ENCODE measurements at places on chromosomes 6 and 20.

DNA sequence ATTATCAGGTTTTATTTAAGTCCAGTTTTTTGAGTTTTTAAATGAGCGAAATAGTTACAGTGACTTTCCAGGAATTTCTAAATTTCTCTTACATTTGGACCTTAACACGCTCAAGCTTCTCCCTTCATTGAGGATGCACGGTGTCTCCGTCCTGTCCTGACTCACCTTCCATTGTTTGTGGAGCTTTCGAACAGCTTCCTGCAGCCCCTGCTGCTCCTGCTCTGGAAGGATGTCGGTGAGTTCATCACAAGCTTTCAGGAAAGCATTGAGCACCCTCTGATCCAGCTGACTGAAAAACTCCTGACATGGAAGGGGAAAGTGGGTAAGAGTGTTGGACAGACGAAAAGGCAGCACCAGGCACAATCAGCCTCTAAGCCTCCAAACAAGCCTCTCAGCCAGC, 183.7 kb downstream of the SYNE1 start:
- no peak for DNase-seq

- no peak for DNase-seq
Measured at GRCh38 chr6:13600036-13600435, 15.1 kb upstream of the NOL7 start.

GRCh38 chr20:59620860-59621505, 16.6 kb downstream of the PHACTR3 start:
- no peak for DNase-seq

DNA sequence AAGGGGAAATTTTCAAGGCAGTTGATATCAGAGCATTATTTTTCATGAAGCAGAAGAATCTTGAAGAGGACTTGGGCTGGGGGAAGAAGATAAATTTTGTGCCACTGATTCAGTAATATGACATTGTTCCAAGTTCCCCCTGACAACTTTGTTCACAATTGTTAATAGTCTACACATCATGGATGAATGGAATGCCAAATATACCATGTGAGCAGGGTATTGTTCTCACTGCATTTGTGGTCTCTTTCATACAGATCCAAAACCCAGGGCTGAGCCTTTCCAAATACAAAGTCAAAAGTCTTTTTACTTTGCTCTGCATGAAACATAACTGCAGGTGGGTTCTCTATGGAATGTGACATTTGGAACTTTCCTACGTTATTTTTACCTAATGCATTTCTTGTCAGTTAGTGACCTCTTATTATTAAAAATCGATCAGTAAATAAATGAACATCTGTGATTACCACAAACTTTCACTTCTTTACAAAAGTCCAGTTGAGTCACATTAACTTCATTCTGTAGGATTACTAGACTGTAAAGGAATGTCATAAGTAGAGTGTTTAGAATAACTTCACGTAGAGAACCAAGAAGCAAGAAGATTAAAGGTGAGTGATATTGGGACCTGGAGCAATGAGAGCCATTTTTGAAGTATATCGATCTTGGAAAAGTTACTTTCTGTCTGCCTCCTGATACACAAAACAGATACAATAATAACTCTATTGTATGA, 100.9 kb downstream of the RCAN2 start:
- DNase-seq, result no peak

GRCh38 chr20:57814529-57814928, 104.7 kb upstream of the PMEPA1 start:
- DNase-seq, result no peak

All from dorsolateral prefrontal cortex (tissue), 122 donors.